ENCODE measurements at places on chromosomes 2 and 18.

GRCh38 chr18:44696892-44697291, 16.2 kb downstream of the SETBP1 start:
- DNase-seq, result no peak

DNA sequence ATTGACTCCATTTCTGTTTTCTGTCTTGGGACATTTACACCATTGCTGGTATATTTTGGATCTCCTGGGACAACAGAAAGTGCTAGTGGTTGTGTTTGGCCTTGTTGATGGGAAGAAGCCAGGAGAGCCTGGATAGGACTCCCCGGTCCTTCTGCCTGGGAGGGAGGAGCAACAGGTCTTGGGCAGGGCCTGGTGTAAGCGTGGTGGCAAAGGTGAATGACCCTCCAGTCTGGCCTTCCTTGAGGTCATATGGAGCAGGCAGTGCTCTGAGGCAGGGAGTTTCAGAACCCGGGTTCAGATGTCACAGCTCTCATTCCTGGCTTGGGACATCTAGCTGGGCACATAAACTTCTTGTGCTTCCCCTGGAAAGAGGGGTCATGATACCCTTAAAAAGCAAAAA, 56.0 kb upstream of the RBM44 start:
- no peak for DNase-seq

DNA sequence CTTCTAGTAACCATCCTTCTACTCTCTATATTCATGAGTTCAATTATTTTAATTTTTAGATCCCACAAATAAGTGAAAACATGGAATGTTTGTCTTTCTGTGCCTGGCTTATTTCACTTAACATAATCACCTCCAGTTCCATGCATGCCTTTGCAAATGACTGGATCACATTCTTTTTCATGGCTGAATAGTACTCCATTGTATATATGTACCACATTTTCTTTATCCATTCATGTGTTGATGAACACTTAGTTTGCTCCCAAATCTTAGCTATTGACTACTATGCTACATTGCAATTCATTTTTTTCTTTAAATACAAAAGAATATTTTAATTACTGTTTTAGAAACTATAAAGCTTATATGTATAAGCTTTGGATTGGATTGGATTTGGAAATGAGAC, 240.4 kb upstream of the LYPD1 start:
- DNase-seq, result no peak

DNA sequence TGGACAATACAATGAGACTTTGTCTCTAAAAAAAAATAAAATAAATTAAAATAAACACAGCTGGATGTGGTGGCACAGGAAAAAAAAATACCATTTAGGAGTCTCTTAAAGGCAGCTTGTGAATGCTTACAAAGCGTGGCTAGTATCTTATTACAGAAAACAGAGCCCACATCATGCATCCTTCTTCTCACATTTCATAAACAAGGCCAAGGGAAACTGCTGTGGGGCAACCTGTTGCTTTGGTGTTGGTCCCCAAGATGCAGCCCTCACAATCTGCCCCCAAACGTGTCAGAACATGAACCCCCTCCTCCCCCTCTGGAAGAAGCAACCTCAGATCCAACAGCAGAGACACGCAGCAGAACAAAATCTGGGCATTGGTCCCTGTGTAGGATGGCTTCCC, 2.6 kb downstream of the SLC14A1 start:
- no peak for DNase-seq

GRCh38 chr2:10659898-10660568, 29.7 kb downstream of the NOL10 start:
- no peak for DNase-seq

GRCh38 chr2:143294068-143294467, 164.8 kb downstream of the ARHGAP15 start:
- DNase-seq, result no peak

GRCh38 chr18:48104705-48105104, 174.2 kb upstream of the SMAD2 start:
- DNase-seq, result no peak

GRCh38 chr18:61360404-61361383, 27.5 kb downstream of the CDH20 start:
- no peak for DNase-seq

- no peak for DNase-seq
These were observed 191.1 kb downstream of the SETBP1 start for GRCh38 chr18:44871771-44872170.

DNA sequence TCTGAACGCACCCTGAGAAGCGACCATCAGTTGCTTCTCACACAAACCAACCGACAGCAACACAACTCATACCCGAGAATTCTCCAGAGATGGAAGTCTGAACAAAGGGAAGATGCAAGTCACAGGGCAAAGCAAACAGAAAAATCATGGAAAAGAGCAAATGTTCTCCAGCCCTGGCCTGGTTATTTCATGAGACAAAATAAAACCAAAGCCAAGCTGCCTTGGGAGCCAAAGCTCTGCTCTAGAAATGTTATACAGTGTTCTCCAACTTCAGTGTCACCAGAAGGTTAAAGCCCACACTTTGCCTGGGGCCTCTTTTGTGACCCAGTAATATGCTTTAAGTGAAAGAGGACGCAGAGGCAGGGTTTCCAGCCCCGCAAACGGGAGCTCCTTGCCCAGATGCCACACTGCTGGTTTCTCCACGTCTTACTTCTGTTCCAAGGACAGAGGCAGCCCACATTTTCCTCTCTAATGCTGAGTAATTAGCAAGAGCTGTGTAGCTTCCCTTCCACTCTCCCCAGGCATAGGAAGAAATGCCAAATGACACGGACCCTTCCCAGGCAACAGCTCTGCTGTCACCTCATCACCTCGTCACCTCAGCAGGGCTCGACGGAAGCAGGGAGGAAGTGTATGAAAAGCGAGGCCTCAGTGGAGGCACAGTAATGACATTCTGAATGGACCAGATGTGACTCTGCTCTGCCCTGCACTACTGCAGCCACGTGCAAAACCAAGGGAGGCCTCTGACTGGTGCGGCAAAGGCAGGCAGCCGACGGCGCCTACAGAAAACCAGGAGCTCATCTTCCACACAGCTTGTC, 64.7 kb downstream of the FBXO15 start:
- DNase-seq, result no peak

- no peak for DNase-seq
These were observed 867.7 kb upstream of the NRXN1 start for GRCh38 chr2:51899643-51900042.

DNA sequence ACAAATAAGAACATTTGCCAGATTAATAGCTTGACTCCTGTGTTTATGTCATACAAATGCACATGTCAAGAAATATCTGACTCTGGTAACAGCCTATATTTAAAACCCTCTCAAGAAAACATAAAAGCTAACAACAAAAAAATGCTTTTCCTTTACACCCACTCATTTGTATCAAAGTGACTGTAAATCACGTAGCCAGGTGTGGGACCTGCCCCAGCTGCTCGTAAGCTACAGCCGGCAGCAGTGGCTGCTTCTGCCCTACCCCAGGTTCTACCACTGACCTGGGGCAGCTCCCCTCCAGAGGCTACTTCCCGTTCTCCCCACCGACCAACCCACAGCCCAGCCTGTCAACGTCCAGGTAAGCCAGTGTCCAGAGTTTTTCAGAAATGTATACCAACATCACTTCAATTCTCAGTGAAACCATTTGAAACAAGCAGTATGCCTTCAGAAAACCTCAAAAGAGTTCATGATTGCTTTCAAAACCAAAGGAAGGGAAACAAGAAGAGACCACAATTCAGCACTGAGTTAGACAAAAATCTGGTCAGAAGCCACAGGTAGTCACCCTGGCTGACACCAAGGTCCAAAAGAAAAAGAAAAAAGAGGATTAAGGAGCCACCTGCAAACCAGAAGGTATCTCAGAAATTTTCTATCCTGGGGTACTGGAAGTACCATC, 40.4 kb downstream of the KIDINS220 start:
- no peak for DNase-seq

GRCh38 chr2:12579018-12579417, 137.7 kb upstream of the TRIB2 start:
- DNase-seq, result no peak

GRCh38 chr18:5868218-5868854, 27.0 kb downstream of the TMEM200C start:
- DNase-seq, result peak; percentile 6

GRCh38 chr2:180980943-180981911, 822 bp downstream of the UBE2E3 start:
- no peak for DNase-seq

- DNase-seq, result no peak
These were observed 59.1 kb upstream of the PGAP1 start for GRCh38 chr2:196985511-196986183.

GRCh38 chr2:202756598-202756997, 115.0 kb downstream of the ICA1L start:
- no peak for DNase-seq

GRCh38 chr18:46856973-46857372, 60.3 kb downstream of the PIAS2 start:
- no peak for DNase-seq

- no peak for DNase-seq
These were observed 46.2 kb upstream of the ARHGAP28 start for GRCh38 chr18:6683112-6683876.

- DNase-seq, result no peak
These were observed 15.0 kb downstream of the SMAD4 start for GRCh38 chr18:51044928-51045585.

DNA sequence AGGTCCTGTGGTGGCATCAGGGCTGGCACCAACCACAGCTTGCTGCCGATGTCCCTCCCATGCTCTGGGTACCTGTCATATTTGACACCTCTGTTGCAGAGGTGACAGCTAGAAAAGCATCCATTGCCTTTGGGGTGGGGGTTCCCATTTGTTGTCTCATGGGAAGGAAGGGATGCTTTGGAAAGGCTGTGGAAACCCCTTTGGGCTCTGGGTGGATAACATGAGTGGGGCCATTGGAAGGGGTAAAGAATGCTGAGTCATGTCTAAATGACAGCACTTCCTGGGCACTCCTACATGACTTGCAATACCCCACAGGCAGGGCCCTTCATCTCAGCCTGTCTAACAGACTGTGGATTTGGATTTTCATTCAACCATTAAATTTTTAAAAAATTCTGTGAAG, 27.8 kb downstream of the CTIF start:
- no peak for DNase-seq

GRCh38 chr2:31957354-31958139, 53.3 kb downstream of the MEMO1 start:
- DNase-seq, result no peak

GRCh38 chr2:184210329-184210728, 388.0 kb upstream of the ZNF804A start:
- no peak for DNase-seq

- DNase-seq, result no peak
These were observed 442.1 kb upstream of the TCF4 start for GRCh38 chr18:56030060-56030459.

GRCh38 chr18:361100-361732, 93.4 kb upstream of the THOC1 start:
- DNase-seq, result no peak

DNA sequence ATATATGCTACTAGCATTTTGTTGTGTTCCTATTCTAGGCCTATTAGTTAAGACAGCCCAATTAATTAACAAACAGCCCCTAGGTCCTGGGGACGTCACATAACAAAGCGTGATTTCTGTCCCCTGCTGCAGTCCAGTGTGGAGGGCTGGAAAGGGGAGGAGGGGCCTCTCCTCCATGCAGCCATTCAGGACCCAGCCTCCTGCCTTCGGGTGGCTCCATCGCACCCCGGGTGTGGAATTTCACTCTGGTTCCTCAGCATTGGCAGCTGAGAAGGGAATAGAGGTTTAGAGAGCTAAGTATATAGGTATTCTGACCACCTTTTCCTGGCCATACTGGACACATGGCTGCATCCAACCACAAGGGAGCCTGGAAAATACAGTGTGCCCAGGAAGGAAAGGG, 42.4 kb downstream of the MC2R start:
- DNase-seq, result no peak

GRCh38 chr18:62523631-62524439, 1.0 kb downstream of the ZCCHC2 start:
- peak; percentile 10 for DNase-seq

GRCh38 chr18:63150942-63151421, 168.6 kb downstream of the BCL2 start:
- DNase-seq, result no peak

- DNase-seq, result no peak
These were observed 39.1 kb downstream of the FAM98A start for GRCh38 chr2:33560017-33560416.

GRCh38 chr2:177758591-177759371, 313.8 kb downstream of the PDE11A start:
- DNase-seq, result no peak

DNA sequence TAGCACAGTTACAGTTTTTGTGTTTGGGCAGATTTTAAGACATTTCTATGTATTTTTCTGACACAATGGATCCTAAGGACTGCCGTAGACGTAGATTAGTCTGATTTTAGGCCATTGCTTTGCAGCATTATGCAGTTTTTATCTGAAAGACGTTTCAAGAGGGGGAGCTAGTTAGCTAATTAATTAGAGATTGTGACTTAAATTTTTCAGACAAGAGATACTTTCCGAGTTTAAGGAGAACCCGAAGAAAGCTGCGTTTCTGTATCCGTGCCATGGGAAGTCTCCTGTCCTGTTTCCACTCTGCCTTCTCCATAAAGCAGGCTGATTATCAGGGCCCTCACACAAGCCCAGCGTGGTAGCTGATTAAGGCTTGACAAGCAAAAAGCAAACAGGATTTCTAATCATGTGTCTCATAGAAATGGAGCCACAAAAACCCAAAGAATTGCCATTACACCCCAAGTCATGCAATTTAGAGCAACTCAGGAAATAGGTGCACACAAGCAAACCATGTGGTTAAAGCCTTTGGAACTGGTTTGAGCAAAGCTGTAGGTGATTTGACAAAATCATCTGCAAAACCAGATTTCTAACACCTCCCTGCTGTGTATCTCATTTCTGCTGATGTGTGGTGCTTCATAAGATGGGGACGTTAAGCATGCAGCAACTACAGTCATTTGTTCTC, 808.1 kb downstream of the RNF144A start:
- DNase-seq, result no peak

- DNase-seq, result no peak
These were observed 201.4 kb upstream of the EPAS1 start for GRCh38 chr2:46095830-46096229.

Measured in esophagus squamous epithelium (tissue), 5 donors.